ENCODE measurements at places on chromosomes 1 and 21. TPM values are rescaled to one million over a fixed set of nuclear protein-coding genes. Genes with fewer than 3 reads are reported as not detected.

KPRP gene
- not detected for total RNA-seq

C1QB gene
- not detected for total RNA-seq

OR2AK2 gene
- total RNA-seq = not detected

RPTN gene
- total RNA-seq = not detected

CFH gene
- 1.3 TPM for total RNA-seq

NR0B2 gene
- total RNA-seq = not detected

CLDN17 gene
- total RNA-seq = not detected

PPIAL4G gene
- not detected for total RNA-seq

PTPRC gene
- total RNA-seq = not detected

AMY2A gene
- not detected for total RNA-seq

STX12 gene
- 55.7 TPM for total RNA-seq

HLX gene
- 5.2 TPM for total RNA-seq

All from dermis lymphatic vessel endothelial cell (primary cell).